Lung microvascular endothelial cell (primary cell): ENCODE measurements at places on chromosomes 16 and 17. TPM values are rescaled to one million over a fixed set of nuclear protein-coding genes. Genes with fewer than 3 reads are reported as not detected.

The NACA2 gene
- not detected in 2 replicates for total RNA-seq

The KRT26 gene
- not detected in 2 replicates for total RNA-seq

GRCh38 chr16:50684823-50685461 lies 3.8 kb upstream of the SNX20 start:
- no peak for DNase-seq

- no peak for DNase-seq
These were observed 61.6 kb downstream of the PITPNC1 start for GRCh38 chr17:67438667-67439066.

The KIF1C gene
- total RNA-seq: 56.0 and 78.2 TPM in 2 replicates

The CLEC3A gene
- not detected in 2 replicates for total RNA-seq

The SCNN1G gene
- 0.40 and 0.65 TPM in 2 replicates for total RNA-seq

DNA sequence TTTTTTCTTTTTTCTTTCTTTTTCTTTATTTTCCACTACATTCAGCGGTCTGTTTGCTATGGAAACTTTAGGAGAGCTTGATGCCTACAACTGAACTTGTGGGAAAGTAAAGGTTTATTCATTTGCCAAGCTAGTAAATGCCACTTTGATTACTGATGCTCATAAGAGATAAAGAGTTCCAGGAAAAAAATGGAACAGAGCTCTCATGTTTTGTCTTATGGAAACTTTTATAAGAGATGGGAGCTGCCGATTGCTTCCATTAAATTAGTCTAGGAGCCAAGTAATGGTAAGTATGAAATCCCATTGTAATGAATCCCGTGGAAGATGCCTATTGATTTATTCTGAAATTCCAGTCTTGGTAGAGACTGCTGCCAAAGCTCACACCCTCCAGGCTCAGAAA lies 7.1 kb downstream of the ANKFN1 start:
- DNase-seq: no peak

GRCh38 chr17:31067691-31068184 lies 27.0 kb upstream of the NF1 start:
- peak; percentile 86 for DNase-seq

The FOXN1 gene
- total RNA-seq: not detected in 2 replicates

DNA sequence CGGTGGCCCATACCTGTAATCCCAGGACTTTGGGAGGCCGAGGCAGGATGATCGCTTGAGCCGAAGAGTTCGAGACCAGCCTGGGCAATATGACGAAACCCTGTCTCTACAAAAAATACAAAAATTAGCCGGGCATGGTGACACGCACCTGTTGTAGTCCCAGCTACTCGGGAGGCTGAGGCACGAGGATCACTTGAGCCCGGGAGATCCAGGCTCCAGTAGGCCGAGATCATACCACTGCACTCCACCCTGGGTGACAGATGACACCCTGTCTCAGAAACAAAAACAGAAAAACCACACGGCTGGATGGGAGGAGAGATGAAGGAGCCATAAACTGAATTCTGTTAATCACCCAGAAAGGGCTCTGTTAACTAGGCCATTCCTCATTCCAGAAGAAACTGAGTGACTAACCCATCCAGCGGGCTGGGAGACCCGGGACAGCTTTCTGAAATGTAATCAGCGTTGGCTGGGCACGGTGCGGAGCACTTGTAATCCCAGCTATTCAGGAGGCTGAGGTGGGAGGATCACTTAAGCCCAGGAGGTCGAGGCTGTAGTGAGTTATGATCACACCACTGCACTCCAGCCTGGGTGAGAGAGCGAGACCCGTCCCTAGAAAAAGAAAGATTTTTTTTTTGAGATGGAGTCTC lies 641 bp upstream of the NT5C3B start:
- no peak for DNase-seq

DNA sequence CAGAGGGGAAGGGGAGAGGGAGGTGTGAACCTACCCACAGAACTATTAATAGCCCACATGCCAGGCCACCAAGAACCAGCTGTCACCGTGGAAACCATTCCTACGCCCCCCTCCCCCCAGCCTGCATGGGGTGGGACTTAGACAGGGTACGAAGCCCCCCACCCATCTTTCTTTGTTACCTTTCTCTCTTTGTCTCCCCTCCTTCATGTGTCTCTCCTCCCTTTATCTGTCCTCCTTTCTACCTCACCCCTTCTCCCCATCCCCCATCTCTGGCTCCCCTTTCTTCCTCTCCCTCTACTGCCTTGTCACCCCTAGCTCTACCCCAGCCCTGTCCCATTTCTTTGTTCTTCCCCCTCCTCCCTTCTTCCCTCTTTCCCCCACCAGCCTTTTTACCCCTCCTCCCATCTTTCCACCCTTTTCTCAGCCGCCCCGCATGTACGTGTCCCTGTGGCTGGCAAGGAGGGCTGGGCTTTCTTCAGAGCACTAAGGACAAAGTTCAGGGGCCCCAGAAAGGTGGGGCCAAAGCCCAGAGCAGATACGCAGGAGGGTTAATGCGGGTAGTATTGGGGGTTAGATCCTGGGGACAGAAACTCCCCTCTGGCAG lies 8.0 kb downstream of the THRA start:
- no peak for DNase-seq

DNA sequence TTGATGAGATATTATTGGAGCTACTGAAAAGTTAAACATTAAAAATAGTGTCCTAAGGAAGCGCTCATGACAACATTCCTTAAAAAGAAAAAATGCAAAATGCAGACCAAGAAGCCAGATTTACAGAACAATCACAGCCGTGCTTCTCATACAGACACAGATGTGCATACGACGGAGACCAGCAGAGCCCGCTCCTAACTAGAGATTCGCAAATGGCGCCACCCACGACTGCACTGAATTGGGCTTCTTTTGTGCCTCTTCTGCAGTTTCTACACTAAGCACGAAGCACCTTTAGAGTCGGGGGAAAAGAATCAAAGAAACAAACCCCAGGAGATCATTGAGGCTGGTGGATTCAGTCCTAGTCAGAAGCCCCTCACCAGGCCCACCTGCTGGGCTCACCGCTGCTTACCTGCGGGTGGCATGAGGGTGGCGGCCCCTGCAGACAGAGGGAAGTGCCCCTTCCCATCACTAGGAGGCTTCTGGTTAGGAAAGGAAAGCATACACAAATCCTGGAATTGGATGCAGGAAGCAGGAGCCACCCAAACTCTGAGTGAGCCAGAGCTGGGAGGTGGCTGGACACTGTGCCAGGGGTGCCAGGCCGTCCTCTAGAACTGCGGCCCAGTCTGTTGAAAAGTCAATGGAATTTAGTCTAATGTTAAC lies 64.9 kb upstream of the CHMP6 start:
- DNase-seq: no peak

DNA sequence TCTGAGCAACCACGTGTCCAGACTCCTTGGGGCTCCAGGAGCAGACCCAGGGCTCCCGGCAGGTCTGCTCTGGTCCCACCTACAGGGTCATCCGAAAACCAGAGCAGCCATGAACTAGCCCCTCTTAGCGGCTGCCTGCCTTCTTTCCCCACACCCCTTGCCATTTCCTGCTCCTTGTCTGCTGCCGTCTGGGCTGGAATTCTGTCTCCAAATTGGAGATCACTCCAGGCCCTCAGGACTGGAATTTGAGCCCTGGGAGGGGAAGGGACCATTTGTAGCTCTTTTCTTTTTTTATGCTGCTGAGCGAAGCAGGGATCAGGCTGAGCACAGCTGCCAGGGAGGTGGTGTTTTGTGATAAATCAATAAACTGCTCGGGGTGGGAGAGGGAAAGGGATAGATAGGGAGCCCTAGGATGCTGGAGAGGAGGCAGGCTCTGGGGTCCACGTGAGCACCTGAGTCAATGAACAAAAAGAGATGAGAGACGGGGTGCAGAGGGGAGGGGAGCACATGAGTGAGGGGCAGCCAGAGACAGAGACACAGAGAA lies 257.5 kb downstream of the ENGASE start:
- DNase-seq: no peak

DNA sequence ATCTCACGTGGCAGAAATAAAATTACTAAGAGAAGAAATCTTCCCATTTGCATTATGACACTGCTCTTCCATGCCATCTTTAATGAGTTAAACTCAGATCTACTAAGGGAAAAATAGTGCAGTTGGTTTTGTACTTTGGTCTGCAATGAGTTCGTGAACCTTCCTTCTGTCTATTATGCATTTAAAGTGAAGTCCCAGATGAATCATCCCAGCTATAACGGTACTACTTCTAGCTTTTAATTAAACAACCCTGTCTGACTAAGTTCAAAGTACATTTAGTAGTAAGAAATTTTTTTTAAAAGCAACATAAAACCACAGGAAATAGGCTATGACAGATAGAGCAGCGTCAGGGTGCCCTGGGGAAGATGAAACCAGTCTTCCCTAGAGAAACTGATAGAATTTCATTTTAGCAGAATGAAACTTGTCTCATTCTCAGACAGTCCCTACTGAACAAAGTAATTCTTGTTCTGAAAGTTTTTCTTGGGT lies 1.8 kb downstream of the TMIGD1 start:
- peak; percentile 61 for DNase-seq

DNA sequence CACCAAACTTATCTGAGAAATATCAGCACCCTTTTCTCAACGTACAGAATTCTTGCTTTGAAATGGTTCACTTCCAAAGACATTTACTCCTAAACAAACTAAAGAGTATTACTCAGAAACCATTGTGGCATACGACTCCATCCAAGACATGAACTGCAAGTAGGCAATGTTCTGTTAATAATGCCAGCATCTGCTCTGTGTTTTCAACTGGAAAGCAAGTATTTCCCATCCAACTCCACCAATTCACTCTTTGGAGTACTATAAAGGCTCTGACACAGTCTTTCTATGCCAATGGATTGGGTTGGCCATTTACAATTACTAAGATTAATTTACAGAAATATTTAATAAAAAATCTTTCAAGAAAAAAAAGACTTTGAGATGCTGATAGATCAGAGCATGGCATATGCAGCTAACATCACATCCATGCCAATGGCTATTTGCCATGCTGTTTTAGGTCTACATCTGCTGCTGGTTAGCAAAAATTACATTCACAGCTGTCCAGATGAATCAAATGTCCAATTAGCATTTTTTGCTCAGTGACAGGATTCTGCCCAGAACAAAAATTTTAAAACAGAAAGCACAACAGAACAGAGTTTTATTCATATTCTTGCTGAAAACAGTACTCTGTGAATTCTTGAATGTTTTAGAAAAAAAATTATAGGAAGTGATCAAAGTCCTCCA lies 65.9 kb upstream of the HLF start:
- DNase-seq: no peak

The HIGD1B gene
- total RNA-seq: not detected in 2 replicates

GRCh38 chr16:3494386-3494973 lies 809 bp downstream of the C16orf90 start:
- DNase-seq: no peak

DNA sequence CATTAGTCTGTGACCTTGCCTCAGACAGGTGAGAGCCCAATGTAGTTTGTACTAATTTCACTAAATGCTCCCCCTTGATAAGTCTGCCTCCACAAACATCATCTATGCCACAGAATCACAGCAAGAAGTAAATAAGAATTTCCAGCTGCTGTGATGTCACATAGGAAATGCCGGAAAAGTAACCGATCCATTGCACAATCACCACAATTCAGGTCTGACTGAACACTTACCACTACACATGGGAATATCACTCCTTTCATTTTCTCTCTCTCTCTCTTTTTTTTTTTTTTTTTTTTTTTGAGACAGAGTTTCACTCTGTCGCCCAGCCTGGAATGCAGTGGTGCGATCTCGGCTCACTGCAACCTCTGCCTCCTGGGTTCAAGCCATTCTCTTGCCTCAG lies 79.0 kb upstream of the CDH11 start:
- no peak for DNase-seq

GRCh38 chr16:68479271-68479670 lies 31.0 kb upstream of the SMPD3 start:
- no peak for DNase-seq

GRCh38 chr17:27294689-27295630 lies 1.0 kb downstream of the WSB1 start:
- peak; percentile 51 for DNase-seq

DNA sequence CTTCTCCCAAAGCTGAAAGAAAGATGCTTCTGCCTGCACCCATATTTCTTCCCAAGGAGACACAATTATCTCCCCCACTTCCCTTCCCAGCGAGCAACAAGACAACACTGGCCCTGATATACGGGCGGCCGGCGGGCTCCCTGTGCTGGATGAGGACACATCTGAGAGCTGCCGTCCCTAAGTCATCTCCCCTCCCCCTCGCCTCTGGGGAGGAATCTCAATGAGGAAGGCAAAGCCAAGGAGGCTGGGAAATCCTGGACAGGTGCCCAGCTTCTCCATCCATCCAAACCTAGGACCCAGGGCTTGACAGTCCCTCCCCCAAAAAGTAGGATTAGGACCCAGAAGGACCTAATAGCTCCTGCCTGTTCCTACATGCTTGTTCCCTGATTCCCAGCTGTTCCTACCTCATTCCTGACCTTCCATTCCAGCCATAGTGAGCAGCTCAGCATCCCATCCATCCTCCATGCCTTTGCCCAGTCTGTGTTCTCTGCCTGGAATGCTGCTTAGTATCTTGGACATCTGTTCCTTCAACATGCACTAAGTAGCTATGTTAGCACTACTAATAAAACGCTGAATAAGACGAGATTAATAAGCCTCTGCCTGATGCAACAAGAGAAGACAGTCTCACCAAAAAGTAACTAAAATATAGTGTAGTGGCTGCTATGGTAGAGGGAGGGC lies 167.9 kb downstream of the CCT6B start:
- DNase-seq: no peak

DNA sequence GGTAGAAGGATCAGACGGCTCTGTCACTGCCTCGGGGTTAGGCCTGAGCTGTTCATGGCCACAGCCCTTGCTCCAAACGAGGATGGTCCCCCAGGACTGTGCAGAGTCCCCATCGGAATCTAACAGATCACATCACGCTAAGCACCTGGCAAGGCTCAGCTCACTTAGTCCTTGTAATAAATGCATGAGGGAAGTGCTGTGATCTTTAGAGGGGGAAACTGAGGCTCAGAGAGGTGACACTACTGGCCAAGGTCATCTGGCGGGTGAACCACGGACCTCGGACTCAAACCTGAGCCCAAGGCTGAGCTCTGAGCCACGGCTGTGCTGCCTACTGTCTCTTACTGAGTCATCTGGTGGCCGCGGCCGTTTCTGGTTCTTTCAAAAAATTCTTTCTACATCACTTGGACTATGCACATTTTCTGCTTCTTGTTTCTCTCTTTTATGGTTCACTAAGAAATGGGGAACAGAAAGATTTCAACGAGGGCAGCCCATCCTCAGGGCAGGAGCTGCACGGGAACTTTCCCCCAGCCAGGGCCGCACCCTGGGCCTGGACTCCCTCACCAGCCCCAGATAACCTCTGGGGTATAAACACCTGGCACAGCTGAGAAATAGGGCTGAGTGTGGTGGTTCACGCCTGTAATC lies 55.6 kb downstream of the COTL1 start:
- DNase-seq: no peak
